ENCODE measurements at places on chromosomes 1 and 21.

- no peak for DNase-seq
These were observed 39.4 kb downstream of the RCSD1 start for GRCh38 chr1:167669209-167670124.

- no peak for DNase-seq
These were observed 413.5 kb downstream of the NPHP4 start for GRCh38 chr1:5578690-5579089.

- DNase-seq: no peak
These were observed at the start of gene LRRC39 for GRCh38 chr1:100178091-100178490. TSS of gene LRRC39 (minus strand) at chr1:100178256. CDS start at chr1:100168516, 9,740 bp downstream.

- no peak for DNase-seq
These were observed 65.4 kb downstream of the RUNX1 start for GRCh38 chr21:34983680-34984086.

GRCh38 chr1:51303315-51303714 is 27.0 kb downstream of the TTC39A start:
- no peak for DNase-seq

- no peak for DNase-seq
These were observed 13.5 kb upstream of the LORICRIN start for GRCh38 chr1:153246018-153246417.

- no peak for DNase-seq
These were observed 7.2 kb upstream of the ACTRT2 start for GRCh38 chr1:3014050-3014440.

- DNase-seq: no peak
These were observed 20.7 kb upstream of the CLIC4 start for GRCh38 chr1:24724345-24725208.

DNA sequence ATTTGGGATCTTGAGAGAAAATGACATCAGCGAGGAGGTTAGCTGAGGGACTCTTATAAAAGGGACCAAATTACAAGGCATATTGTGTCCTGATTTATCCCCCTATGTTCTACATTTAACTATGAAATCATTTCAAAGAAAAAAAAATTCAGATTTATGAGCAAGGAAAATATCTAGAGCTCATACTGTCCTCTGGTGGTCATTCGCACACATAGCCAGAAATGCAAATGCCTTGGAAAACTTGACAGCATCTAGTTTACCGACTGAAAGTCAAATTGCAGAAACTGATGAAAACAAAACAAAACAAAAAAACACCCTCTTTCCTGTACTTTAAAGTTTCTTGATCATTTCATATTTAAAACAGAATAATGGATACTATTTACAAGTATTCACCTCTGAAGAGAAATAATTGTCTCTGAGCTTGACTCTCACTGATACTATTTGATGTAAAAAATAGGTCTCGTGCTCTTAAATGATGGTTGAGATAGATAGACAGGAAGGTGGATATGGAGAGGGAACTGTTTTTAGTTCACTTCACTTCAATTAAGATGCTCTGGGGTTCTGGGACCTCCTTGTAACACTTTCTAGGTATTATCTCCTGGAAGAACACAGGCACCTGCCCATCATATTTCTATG is 253.8 kb downstream of the PCP4 start:
- no peak for DNase-seq

GRCh38 chr1:89820422-89821321 is at the start of gene LRRC8D:
TSS of gene LRRC8D (plus strand) at chr1:89821032. CDS start at chr1:89933069, 112,037 bp downstream.
- DNase-seq: peak; percentile 69

GRCh38 chr1:152013664-152014237 is 20.1 kb upstream of the S100A10 start:
- no peak for DNase-seq

DNA sequence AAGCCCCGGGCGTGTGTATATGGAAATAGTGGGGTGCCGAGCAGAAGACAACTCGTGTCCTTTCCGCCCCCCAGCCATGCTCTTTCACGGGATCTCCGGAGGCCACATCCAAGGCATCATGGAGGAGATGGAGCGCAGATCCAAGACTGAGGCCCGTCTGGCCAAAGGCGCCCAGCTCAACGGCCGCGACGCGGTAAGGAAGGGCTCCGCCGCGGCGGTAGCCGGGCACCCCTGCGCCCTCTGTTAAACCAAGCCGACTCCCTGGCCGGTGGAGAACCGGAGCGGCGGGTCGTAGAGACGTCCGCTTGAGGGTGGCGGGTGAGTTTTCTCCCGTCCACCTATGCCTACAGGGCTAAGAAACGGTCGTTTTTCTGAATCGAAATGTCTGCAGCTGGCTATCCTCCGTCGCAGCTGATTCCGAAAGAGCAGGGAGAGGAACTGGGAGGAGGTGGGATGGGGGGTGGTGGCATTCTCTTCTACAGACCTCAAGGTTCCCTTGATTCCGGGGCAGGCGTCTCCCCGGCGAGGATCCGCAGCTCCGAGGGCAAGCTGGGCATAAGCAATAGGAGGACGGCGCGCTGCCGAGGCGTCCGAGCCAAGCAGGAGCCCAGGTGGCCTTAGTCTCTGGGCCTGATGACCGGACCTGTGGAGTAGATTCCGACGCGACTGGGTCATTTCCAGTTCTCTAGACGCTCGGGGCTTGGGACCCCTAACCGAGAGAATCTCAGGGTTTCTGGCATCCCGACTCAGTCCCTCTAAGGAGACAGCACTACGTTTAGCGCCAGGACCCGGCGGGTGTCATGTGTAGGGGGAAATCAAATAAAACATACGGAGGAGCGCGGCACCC is 856 bp downstream of the LHX9 start:
- no peak for DNase-seq

DNA sequence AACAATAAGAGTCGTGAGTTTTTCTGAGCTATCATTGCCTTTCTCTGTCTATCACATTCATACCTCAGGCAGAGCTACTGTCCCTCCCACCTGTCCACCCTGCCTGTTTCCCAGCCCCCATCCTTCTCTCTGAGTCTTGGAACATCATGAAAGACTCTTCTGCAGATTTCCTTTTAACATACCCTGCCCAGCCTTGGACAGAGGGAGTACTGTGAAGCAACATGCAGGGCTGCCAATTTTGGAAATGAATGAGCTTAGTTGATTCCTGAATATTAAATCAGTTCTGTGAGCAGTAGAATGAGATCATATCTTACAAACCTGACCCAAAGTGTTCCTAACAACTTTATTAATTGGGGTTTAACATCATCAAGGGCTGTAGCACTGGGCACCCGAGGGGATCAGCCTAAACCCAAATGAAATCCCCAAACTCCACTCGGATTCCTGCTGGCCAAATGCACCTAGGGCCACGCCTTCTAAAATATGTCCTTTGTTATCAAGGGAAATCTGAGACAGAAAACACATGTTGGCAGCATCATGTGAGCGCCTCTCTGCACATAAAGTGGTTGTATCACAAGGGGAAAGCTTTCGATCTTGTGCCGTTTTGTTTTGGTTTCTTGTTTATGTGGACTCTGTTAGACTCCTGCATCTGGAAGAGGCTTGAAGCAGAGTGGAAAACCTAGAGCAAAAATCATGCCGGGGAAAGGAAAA is 357.6 kb downstream of the KIF26B start:
- DNase-seq: no peak

GRCh38 chr1:5906116-5906515 is 86.1 kb downstream of the NPHP4 start:
- no peak for DNase-seq

DNA sequence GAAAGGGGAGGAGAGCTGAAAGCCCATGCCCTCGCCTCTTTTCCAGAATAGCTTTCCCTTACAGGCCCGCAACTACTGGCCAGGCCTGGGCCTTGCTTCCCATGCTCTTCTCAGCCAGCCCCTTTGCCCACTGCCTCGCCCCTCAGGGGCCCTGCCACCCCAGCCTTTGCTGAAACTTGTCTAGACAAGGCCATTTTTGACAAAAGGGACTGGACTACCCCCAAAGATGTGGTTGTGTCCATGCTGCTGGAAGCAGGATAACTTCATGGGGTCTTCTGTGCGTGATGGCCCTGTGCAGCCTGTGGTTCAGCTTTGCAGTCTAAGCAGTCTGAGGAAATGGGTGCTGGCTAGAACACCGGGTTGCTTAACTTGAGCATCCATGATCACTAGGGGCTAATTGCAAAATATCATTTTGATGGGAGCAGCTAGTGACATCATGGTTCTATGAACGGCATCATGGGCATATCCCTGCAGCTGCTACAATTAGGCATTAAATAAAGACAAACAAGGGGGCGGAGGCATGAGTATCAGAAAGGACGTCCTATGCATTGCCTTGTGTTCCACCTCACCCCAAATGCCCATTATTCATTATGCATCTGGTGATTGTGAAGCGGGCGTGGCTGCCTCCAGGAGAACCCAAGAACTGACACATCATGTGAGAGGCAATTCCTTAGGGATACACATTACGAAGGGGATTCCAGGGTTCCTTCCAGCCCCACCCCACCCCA is 36.8 kb downstream of the NTPCR start:
- no peak for DNase-seq

GRCh38 chr1:44453798-44454349 is 48.8 kb downstream of the RNF220 start:
- no peak for DNase-seq

DNA sequence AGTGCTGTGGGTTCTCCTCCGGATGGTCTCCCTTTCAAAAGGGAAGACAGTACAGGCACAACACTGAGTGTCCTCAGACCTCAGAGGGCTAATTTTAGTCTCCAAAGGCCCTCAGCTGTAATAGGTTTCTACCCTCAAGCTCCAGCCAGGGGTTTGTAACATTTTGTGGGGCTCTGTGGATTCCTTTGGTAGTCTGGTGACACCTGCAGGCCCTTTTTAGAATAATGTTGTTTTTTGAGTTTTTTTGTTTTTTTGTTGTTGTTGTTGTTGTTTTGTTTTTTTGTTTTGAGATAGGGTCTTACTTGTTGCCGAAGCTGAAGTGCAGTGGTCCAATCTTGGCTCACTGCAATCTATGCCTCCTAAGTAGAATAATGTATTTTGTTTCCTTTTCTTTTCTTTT is 15.0 kb upstream of the TMEM201 start:
- DNase-seq: no peak

- no peak for DNase-seq
These were observed 66.7 kb downstream of the PATJ start for GRCh38 chr1:61808968-61809367.

DNA sequence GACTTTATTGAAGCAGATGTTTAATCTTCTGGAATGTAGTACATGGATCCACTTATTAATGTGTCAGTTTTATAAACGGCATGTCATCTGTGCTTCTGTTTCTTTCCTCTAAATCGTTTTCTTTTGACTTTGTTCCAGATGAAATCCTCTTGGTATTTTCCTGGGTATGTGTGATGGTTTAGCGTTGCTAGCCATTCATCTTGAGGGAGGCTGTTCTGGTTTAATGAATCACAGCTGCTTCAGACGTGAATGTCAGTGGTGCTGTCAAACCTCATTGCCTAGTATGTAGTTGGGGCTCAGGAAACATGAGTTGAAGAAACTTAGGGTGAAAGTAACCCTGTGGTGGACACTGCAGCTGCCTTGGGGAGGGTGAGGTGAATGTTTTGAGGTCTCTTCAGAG is 33.2 kb downstream of the KCNK1 start:
- DNase-seq: no peak

DNA sequence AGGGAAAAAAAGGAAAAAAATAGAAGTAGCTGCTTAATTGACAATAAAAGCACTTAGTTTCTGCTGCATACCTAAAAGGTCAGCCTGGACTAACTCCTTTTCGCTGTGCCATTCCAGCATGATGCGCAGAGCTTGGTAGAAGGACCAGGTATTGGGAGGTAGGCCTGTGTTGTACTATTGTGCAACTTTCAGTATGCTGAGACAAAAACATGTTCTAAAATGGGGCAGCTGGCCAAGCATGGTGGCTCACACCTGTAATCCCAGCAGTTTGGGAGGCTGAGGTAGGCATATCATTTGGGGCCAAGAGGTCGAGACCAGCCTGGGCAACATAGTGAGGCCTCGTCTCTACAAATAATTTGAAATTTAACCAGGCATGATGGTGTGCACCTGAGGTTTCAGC is 15.0 kb upstream of the SCCPDH start:
- no peak for DNase-seq

DNA sequence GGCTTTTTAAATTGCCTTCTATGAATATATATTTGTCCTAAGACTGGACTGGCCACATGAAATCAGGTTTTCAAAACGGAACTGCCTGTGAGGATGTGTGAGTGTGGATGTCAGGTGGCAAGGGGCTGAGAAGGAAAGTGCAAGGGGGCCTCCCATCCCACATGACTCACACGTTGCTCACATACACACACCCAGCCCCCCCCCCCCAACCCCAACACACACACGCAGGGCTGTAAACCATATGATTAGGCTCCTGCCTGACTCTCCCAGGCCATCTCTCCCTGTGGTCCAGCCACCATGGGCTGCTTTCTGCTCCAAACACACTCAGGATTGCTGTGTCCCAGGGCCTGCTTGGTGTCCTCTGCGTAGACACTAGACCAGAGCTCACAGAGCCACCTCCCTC is 22.4 kb downstream of the DEGS1 start:
- DNase-seq: no peak

DNA sequence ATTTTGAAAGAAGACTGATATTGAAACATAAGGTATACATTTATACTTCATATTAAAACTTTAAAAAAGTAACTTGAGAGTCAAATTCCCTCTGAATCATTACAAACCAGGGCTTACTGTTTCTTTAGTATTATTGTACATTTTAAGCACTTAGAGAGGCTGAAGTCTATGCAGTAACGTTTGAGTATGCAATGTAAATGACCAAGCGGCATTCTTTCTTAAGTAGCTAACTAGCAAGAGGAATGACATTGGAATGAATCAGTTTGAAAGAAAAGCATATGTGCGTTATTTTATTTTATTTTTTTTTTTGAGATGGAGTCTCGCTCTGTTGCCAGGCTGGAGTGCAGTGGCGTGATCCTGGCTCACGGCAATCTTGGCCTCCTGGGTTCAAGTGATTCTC is 24.3 kb downstream of the WNT2B start:
- no peak for DNase-seq
